IMR-90 (cell line): ENCODE measurements at places on chromosomes 4 and X. TPM values are rescaled to one million over a fixed set of nuclear protein-coding genes. Genes with fewer than 3 reads are reported as not detected.

Gene FREM3
- total RNA-seq = not detected in 2 replicates

Gene IL2
- not detected in 2 replicates for total RNA-seq

Gene PLAC8
- not detected in 2 replicates for total RNA-seq

Gene HMX1
- not detected in 2 replicates for total RNA-seq

Gene CXCL13
- total RNA-seq = not detected in 2 replicates

Gene FAM9B
- total RNA-seq = not detected in 2 replicates

Gene PGRMC1
- 75.3 and 124 TPM in 2 replicates for total RNA-seq

Gene RNF150
- 10.6 and 18.1 TPM in 2 replicates for total RNA-seq

Gene CCSER1
- total RNA-seq = not detected in 2 replicates

Gene TNIP3
- total RNA-seq = 0.18 and 0.28 TPM in 2 replicates

Gene IRS4
- not detected in 2 replicates for total RNA-seq

Gene TEC
- 0.54 and 1.1 TPM in 2 replicates for total RNA-seq

Gene AP1S2
- total RNA-seq = 28.3 and 117 TPM in 2 replicates

Gene TRAM1L1
- 3.4 and 5.3 TPM in 2 replicates for total RNA-seq

Gene TMEM31
- not detected in 2 replicates for total RNA-seq

Gene PHEX
- total RNA-seq = 0.18 and 0.28 TPM in 2 replicates

Gene TLR2
- total RNA-seq = under 0.01 TPM in 2 replicates

Gene PALLD
- 91.9 and 112 TPM in 2 replicates for total RNA-seq

Gene ARHGEF38
- not detected in 2 replicates for total RNA-seq

Gene SMIM10L2A
- under 0.01 TPM in 2 replicates for total RNA-seq

Gene AKAP4
- total RNA-seq = not detected in 2 replicates

Gene GABRQ
- total RNA-seq = under 0.01 TPM in 1 of 2 replicates, not detected in the other

Gene ENPP6
- not detected in 2 replicates for total RNA-seq

Gene ARX
- not detected in 2 replicates for total RNA-seq

Gene RADX
- total RNA-seq = 1.6 and 2.2 TPM in 2 replicates

Gene ADAM29
- not detected in 2 replicates for total RNA-seq

Gene AREG
- total RNA-seq = 0.18 and 0.28 TPM in 2 replicates

Gene HEPH
- 16.4 and 23.5 TPM in 2 replicates for total RNA-seq

Gene EVC2
- 5.8 and 5.9 TPM in 2 replicates for total RNA-seq

Gene CRMP1
- total RNA-seq = 4.1 and 4.4 TPM in 2 replicates

Gene AR
- total RNA-seq = 2.8 and 4.7 TPM in 2 replicates

Gene DCLK2
- 10.8 and 11.3 TPM in 2 replicates for total RNA-seq

Gene DCAF8L2
- not detected in 2 replicates for total RNA-seq

Gene SPANXB1
- not detected in 2 replicates for total RNA-seq

Gene PDCL2
- total RNA-seq = not detected in 2 replicates

Gene VCX
- total RNA-seq = not detected in 2 replicates

Gene GAGE1
- total RNA-seq = not detected in 2 replicates

Gene ADRA2C
- total RNA-seq = under 0.01 and 0.28 TPM in 2 replicates

Gene GAGE12H
- total RNA-seq = not detected in 2 replicates

Gene TMEM156
- total RNA-seq = 0.54 and 0.83 TPM in 2 replicates

Gene GAGE12E
- not detected in 2 replicates for total RNA-seq

Gene GPR34
- not detected in 2 replicates for total RNA-seq

Gene PRKG2
- 2.0 and 2.2 TPM in 2 replicates for total RNA-seq

Gene ATP10D
- total RNA-seq = 90.3 and 135 TPM in 2 replicates

Gene TMPRSS11F
- not detected in 2 replicates for total RNA-seq

Gene SLC38A5
- 12.2 and 12.8 TPM in 2 replicates for total RNA-seq

Gene RFC1
- 49.3 and 57.8 TPM in 2 replicates for total RNA-seq

Gene CCDC110
- total RNA-seq = 0.90 and 1.4 TPM in 2 replicates

Gene KDM5C
- total RNA-seq = 65.8 and 84.6 TPM in 2 replicates

Gene SLC9B1
- 0.18 and 0.28 TPM in 2 replicates for total RNA-seq
